Astrocyte (in vitro differentiated cells and primary cell): ENCODE measurements at places on chromosomes 3 and 15. TPM values are rescaled to one million over a fixed set of nuclear protein-coding genes. Genes with fewer than 3 reads are reported as not detected.
A peak's percentile ranks its signal among the peaks of the same experiment; 100 is the strongest.

DNA sequence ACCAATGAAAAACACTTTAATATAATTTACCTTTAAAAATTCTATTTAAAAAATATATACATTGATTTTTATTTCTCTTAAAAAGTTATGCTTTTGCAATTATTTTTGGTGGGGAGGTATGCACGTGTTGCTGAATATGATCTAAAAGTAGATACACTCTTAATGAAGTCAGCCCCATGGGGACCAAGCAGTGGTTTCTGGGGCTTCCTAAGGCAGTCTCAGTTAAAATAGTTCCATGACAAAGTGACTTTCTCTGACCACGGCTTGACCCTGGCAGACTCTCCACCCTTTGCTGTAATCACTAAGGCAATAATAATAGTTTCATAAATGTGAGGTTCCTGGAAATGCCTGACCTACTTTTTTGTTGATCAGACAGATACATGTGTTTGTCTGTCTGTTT is 50.4 kb downstream of the CCR4 start:
- DNase-seq, result no peak

The LRTM1 gene
- total RNA-seq, result not detected in 2 replicates

The PARP6 gene
- total RNA-seq, result 49.9 and 62.7 TPM in 2 replicates

The GCNT3 gene
- 1.3 and 1.8 TPM in 2 replicates for total RNA-seq

- DNase-seq, result no peak
Measured at GRCh38 chr15:76626611-76627010, 278.5 kb downstream of the SCAPER start.

DNA sequence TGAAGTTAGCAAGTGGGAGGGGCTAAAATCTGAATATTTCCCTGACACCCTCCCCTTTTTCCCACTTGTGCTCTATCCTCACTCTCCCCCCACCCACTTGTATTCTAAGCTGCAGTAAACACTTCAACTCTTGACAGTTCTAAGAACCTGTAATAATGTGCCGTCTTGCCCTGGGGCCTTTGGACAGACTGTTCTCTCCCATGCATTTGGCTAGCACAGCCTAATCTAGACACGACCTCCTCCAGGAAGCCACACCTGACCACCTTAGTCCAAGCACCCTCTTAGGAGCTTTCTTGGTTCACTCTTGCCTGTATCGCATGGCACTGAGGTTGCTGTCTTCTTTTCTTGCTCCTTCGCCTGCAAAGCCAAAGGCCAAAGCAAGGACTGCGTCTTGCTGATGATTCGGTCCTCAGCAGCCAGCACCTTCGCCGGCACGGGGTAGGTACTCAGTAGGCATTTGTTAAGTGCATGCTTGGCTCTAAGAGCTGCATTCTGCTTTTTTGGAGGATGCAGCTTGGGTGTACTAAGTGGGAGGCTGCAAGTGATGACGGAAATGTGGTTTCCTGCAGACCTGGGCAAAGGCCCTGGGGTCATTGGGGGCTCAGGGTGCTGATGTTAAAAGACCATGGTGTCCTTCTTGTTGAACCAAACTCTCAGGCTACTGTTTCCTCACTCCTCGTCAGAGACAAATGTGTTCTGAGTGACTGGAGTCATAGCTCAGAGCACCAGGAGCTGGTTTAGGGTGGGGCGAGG is 2.0 kb upstream of the ZNF710 start:
- no peak for DNase-seq

DNA sequence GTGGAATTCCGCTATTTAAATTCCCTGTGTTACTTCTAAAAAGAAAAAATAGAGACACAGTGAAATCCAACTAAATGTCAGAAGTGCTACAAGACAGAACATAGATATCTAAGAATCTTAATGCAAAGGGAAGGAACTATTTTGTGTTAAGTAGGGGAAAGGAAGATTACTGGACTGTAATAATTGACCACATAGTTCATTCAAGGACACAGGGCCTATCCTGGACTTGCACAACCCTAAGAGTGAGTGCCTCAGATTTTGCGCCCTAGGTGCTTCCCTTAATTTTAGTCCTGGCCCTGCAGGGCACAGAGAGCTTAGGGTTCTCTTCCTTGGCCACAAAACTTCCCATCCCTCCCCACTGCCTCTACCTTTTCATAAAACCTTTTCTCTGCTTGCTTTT is 3.5 kb upstream of the IL20RB start:
- peak; percentile 46 for DNase-seq

The TMEM62 gene
- 14.0 and 15.2 TPM in 2 replicates for total RNA-seq

The CCDC39 gene
- total RNA-seq, result not detected in 2 replicates

DNA sequence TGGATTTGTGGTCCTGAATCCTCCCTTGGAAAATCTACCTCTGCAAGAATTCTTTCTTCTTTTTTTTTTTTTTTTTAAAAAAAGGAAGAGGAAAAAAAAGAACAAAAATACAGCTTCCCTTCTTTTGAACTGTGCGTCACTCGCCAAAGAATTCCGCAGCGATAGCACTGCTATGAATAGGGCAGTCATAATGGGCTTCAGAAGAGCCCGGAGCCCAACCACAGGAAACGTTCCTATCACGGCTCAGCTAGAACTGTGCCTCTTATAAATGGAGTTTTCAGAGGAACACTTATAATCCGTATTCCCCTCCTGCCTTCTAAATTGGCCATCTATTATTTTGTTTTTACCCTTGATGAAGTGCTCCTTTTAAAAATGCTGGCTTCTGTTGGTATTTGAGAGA is 227.7 kb downstream of the ADAMTS17 start:
- peak; percentile 97 for DNase-seq

DNA sequence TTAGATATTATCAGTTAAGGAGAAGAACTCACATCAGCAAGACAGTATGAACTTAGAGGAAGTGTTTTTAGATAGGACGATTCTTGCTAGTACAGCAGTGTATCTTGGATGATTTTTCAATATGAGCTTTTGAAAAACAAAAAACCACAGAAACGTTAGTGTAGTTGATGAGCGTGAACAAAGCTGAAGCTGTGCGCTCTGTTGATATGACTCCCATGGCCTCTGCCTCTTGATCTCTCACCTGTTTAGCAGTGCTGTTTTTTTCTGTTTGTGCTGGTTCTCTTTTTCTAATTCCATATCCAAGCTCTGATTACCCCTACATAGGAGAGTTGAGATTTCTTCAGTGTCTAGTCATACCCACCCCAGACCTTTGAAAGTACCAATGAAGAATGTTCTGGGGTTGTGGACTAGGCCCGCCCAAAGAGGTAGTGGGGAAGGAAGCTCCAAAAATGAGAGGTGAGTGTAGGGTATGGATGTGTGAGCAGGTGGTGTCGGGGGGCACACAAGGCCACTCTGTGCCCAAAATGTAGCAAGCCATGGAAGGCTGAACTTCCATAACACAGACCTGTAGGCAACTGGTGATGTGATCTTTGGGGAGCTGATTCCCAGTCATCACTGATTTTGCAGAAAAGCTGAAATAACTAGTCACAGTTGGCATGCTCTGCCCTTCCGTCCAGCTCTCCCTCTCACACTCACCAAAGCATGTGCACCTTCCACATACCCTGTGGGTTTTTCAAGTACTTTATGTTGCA is 20.0 kb upstream of the CMTM7 start:
- DNase-seq, result no peak

DNA sequence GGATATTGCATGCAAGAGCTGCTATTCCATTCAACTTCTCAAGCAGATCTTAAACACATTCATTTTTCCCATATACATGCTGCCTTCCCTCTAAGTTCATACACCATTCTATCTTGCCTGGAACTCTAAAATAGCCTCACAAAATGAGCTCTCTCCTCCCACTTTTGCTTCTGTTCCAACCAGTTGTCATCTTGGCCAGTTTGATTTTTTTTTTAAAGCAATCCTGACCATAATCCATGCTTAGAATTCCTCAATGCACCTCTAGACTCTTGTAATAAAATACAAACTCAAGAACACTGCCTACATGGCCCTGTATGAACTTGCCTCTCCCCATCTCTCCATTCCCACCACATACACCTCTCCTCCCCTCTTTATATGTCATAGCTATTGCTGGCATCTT is 68.6 kb upstream of the NPHP3 start:
- DNase-seq, result no peak

GRCh38 chr3:119625451-119626153 is 27.9 kb downstream of the PLA1A start:
- DNase-seq, result no peak
